ENCODE measurements at places on chromosomes 4 and X.

GRCh38 chr4:11426003-11426402 lies 2.7 kb downstream of the HS3ST1 start:
- DNase-seq = no peak

DNA sequence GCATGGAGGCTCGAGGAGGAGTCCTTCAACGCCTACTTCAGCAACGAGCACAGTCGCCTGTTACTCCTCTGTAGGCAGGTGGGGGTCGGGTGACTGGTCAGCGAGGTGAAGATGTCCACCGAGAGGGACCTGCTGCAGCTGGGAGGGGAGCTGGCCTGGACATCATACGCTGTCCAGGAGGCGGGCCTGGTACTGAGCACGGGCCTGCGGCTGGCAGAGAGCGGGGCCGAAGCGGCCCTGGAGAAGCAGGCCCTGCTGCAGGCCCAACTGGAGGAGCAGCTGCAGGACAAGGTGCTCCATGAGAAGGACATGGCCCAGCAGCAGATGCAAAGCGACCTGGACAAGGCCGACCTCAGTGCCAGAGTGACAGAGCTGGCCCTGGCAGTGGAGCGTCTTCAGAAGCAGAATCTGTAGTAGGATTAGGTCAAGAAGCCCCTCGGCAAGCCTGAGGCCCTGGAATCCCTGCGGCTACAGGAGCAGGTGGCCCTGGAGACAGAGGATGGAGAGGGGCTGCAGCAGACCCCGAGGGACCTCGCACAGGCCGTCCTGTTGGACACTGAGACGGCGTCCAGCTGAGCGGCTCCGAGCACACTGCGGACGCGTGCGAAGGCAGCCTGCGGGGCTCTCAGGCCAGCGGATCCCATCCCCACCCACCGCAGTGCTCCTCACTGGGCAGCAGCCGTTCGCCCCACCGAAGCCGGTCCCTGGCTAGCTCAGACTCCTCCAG lies 11.9 kb downstream of the SMIM10L2A start:
- no peak for DNase-seq

GRCh38 chrX:150547375-150548115 lies 20.9 kb upstream of the MTM1 start:
- DNase-seq = no peak

DNA sequence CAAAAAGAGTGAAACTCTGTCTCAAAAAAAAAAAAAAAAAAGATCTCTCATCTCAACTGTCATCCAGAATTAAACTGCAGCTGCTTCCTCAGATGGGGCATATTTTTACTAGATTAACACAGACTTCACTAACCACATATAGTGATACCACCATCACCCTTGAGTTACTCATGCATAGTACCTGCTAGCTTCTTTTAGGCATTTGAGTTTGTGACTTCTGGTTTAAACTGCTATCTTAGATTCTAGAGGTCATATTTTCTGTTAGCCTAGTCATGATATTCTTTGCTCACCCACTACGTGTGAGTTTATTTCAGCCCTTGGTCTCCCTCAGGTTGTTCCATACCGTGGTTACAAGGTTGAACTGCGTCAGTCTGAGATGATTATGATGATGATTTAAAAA lies 154.9 kb upstream of the BMP3 start:
- DNase-seq = no peak

- DNase-seq = no peak
Measured at GRCh38 chr4:146244496-146244895, 30.2 kb downstream of the REELD1 start.

Measured in SK-N-MC (cell line).